Hindlimb muscle (tissue), 1 donor: ENCODE measurements at places on chromosomes 2 and 18.

DNA sequence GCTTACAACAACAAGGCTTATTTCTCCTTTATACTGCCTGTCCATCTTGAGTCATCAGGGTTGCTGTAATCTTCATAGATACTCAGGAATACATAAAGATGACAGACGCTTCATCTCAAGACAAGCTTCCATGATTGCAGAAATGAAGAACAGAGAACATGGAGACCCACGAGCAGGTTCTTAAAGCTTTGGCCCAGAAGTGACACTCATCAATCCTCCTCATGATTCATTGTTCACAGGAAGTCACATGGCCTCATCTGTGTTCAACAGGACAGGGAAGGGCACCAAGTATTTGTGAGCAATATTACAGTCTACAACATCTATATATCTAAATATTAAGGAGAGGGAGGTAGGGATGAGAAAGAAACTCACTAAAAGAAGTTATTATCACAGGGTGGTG is 36.5 kb upstream of the PGAP1 start:
- DNase-seq: no peak

DNA sequence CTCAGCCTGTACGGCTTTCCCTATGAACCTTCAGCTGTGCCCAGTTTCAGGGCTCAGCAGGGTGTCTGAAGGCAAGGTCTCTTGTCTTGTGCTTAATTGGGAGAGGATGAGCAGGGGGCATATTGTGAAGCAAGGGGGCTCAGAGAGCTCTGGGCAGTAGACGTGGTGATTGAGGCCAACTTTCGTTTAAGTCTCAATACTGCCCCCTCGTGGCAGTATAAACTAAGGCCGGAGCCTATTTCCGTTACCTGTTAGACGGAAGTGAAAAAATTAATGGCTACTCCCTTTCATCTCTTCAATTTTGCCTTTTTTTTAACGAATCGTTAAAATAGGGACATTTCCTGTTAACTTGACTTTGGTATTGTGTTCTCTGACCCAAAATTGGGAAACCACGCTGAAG is 193.4 kb downstream of the TDRD15 start:
- DNase-seq: peak; percentile 32

GRCh38 chr2:120539937-120540718 is 194.2 kb downstream of the INHBB start:
- no peak for DNase-seq

DNA sequence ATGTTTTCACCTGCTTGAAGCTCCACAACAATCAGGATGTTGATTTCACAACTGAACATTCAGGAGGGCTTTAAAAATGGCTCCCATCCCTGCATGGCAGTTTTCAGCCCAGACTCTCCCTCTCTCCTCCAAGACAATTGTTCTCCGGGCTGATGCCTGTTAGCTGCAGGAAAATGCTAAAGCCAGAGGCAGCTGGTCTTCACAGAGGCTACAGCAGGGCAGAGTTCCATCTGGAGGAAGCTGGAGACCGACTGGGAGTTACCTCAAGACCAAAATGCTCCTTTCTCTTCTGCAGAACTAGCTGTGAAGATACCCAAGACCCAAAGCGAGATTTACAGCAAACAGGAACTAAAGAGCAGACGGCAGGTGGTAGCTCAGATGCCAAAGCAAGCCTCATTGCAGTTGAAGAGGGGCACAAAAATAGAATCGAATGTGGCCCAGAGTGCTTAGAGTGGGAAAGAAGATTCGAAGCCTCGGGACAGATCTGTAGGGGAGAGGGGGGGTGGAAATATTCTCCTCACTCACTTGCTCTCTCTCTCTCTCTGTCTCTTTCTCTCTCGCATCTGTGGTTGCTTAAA is 423.6 kb downstream of the ZNF521 start:
- DNase-seq: no peak

DNA sequence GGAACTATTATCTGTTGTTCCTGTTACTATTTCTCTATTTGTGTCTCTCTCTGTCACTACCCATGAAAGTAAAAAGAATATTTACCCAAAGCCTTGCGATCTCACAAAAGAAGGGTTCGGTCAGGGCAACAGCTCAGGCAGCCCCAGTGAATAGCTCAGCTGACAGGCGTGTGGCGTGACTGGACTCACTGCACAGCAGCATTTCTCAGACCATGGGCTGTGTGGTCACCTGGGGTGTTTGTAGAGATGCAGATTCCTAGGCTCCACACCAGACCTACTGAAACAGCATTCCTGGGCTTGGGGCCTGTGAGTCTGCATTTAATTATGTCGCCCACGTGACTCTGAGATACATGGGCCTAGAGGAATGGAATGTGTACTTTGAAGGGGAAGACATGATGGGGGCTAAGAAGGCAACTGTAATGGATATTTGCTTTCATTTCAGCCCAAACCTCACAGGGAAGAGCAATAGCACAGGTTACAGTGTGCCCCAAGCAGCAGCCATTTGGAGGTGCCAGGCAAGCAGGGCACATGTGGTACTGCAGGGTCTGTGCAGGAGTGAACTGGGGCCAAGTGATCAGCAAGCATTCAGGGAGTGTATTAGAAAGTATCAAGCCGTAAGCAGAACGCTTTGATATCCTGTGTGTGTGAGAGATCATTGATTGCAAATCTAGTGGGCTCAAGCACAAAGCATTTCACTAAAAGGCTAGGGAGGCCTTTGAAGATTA is 90.4 kb upstream of the RBMS1 start:
- DNase-seq: no peak

DNA sequence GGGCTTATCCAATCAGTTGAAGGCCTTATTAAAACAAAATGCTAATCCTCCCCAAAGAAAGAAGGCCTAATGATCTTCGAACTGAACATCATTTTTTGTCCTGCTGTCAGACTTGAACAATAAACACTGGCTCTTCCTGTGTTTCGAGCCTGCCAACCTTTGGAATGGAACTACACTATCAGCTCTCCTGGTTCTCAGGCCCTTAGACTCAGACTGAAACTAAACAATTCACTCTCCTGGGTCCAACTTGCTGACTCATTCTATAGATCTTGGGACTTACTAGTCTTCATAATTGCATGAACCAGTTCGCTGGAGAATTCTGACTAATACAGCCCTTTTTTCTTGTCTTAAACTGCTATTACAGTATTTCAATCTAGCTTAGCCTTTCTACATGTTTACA is 235.2 kb downstream of the LNPK start:
- no peak for DNase-seq

DNA sequence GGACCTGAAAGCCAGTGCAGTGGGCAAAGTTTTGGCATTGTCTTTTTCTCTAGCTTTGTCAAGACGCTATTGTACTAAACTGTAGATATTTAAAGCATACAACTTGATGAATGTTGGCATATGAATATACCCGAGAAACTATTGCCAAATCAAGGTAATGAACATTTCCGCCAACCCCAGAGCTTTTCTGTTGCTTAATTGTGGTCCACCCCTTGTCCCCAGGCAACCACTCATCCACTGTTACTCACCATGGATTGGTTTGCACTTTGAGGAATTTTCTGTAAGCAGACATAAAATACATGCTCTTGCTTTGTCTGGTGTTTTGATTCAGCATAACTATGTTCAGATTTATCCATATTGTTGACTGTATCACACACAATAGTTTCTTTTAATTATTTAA is 688.4 kb downstream of the ADCYAP1 start:
- DNase-seq: no peak

GRCh38 chr18:60228609-60229595 is 143.7 kb downstream of the MC4R start:
- DNase-seq: peak; percentile 42

- DNase-seq: no peak
Measured at GRCh38 chr2:227462462-227462951, 9.4 kb upstream of the AGFG1 start.

DNA sequence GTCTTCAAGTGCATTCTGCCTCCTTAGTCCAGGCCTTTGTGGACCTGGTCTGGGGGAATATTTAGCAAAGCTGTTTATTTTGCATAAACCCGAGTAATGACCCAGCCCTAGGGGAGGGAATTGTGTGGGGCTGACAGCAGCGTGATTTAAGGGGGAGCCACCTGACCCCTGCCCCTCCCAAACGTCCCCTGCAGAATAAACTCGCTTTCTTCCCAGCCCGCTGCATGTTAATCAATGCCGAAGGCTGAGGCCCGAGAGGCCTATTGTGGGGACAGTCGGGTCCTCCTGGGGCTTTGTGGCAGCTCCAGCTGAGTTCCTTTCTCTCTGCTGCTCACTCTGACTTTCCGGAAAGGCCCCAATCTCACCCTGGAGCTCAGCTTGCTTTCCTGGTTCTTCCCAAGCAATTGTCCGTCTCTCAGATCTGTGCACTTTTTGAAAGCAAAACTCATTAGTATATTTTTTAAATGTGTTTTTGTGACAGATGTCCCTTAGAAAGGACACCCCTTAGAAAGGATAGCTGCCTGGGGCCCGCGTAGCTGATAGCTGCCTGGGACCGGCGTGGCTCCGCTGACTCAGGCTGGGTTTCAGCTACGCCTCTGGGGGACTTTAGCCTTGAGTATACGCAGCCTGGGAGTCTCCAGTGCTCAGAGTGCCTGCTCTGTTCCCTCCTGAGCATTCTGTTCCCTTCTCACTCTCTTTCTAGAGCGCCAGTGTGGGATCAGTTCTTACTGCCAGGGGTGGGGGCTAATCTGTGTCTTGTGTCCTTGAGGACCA is 158.3 kb downstream of the GLI2 start:
- no peak for DNase-seq

- no peak for DNase-seq
Measured at GRCh38 chr2:7931808-7932207, 750.0 kb upstream of the ID2 start.

DNA sequence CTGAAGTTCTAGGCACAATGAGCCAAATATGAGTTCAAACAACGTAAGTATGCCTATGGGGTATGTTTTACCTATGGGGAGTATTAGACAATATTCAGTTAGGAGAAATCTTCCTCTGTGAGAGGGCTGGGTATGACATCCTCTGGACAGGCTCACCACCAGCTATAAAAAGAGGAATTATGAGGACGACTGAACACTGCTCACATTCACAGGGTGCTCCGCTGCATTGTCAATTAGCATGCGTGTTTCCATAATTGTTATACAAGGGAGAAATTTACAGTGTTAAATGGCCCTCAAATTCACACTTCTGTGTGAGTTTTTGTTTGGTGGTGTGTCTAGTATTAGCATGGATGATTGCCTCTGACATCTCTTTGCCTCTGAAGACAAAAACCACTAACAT is 700.4 kb downstream of the BCL11A start:
- no peak for DNase-seq

- DNase-seq: no peak
Measured at GRCh38 chr2:37641582-37642171, 29.8 kb downstream of the CDC42EP3 start.

DNA sequence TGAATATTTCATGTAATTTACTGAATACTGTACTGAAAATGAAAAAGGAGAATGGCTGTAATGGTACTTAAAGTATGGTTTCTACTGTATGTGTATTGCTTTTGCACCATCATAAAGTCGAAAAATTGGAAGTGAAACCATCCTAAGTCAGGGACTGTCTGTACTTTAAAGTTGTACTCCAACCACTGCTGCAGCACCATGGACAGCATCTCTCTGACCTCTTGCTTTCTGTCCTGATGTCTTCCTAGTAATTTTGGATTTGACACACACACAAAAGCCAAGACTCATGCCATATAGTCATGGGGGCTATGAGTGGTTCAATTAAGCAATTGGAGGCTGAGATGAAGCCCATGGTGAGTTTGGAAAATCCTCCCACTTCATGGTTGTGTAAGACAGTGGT is 256.3 kb upstream of the PKDCC start:
- DNase-seq: peak; percentile 67

GRCh38 chr2:203973000-203973399 is 36.4 kb downstream of the ICOS start:
- no peak for DNase-seq

- DNase-seq: no peak
Measured at GRCh38 chr2:233813236-233814055, 35.3 kb downstream of the MROH2A start.

GRCh38 chr2:36376319-36376765 is 20.8 kb downstream of the CRIM1 start:
- DNase-seq: peak; percentile 70

DNA sequence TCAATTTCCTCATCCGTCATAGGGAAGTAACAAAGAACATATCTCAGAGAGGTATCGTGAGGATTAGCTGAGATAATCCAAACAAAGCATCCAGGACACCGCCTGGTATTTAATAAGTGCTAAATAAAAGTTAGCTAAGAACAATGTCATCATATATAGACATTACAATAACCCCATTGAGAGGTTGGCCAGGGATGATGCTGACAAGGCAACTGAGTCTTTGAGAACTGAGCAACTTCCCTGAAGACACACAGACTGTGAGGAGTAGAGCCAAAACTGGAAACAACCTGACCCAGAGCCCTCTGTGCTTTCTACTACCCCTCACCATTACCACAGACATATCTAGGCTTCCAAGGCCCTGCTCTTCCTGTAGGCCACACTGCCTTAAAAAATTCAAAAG is 1.6 kb upstream of the DCTN1 start:
- DNase-seq: no peak

GRCh38 chr2:102841107-102841840 is 79.4 kb downstream of the TMEM182 start:
- DNase-seq: peak; percentile 27

DNA sequence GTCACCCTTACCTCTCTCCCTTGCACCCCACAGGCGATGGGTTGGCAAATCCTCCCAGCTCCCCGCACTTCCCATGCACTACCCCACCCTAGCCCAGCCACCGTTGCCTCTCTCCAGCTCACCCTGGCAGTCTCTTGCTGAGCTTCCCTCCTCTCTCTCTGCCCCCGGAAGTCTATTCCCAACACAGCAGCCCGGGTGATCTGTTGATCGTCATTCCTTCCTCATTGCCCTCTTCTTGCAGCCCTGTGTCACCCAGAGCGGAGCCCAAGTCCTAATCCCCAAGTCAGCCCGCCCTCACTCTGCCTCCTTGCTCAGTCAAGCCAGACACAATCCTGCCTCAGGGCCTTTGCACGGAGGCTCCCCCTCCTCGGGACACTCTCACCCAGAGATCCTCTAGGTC is 55.2 kb downstream of the CIB4 start:
- DNase-seq: no peak

DNA sequence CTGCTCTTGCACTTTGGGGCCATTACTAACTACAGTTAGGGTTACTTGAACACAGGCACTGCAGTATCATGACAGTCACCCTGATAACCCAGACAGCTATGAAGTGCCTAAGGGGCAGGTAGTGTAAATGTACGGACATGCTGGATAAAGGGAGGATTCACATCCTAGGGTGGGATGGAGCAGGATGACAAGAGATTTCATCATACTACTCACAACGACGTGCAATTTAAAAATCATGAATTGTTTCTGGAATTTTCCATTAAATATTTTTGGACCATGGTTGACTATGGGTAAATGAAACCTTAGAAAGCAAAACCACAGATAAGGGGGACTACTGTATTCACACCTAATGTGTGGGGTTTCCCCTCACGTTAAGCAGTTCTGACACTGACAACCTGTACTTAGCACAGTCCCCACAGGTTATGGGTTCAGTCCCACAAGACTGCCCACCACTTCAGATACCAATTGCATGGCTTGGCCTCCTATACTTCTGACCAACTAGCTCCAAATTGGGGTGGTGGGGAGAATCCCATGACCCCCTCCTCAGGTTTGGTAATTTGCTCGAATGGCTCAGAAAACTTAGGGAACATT is 75.8 kb downstream of the NAT8 start:
- no peak for DNase-seq

GRCh38 chr2:28036307-28036706 is 145.8 kb downstream of the BABAM2 start:
- DNase-seq: no peak

GRCh38 chr2:31312898-31313297 is 78.9 kb downstream of the EHD3 start:
- DNase-seq: no peak
